Endothelial cell of umbilical vein (primary cell): ENCODE measurements at places on chromosomes 12 and 14.

DNA sequence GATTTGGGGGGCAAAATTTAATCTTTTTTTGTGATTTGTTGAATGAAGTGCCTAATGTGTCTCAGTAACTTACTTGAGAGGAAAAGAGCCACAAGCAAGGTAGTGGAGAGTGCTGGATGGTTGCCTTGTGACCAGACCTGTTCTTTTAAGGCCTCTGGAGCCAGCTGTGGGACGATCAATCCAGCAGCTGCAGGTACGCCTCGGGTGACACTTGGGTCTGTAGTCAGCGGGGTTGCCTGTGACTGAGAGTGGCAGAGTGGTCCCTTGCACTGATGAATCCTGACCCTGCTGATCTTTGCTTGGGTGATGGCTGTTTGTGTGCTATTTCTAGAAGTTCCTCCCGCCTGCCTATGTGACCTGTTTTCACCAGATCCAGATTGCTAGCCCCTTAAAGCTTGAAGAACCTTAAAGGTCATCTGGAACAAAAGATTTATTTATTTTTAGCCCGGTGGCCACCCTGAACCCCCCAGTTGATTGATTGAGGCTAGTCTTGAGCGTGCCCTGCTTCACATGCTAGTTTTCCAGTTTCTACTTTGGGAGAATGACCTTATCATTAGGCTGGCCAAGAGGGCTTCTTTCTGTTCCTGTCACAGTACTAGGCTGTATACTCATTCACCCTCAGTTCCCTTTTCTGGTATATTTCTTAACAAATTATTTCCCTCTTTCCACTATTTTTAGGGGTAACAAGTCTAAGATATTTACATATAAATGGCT, 23.2 kb downstream of the PRKCH start:
- no peak for DNase-seq

DNA sequence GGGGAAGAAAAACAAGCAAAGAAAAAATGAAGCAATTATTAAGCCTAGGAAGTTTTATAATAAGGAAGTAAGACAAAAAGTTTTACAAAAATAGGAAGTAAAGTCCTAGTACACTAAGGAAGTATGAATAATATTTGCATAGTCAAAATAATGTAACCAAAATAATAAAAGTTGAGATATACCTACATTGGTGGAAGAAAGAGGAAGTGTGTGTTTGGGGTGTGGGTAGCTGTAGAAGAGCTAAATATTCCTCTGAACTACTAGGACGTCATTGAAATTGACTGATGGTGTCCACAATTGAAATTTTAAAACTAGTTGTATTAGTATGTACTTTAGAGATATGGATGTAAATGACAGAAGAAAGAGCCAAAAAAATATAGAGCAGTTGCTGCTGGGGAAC, 228.4 kb upstream of the OTX2 start:
- DNase-seq, result no peak

GRCh38 chr12:108635201-108635996, 1.7 kb upstream of the SELPLG start:
- DNase-seq, result no peak

GRCh38 chr14:29652571-29652970, 275.1 kb downstream of the PRKD1 start:
- DNase-seq, result no peak

DNA sequence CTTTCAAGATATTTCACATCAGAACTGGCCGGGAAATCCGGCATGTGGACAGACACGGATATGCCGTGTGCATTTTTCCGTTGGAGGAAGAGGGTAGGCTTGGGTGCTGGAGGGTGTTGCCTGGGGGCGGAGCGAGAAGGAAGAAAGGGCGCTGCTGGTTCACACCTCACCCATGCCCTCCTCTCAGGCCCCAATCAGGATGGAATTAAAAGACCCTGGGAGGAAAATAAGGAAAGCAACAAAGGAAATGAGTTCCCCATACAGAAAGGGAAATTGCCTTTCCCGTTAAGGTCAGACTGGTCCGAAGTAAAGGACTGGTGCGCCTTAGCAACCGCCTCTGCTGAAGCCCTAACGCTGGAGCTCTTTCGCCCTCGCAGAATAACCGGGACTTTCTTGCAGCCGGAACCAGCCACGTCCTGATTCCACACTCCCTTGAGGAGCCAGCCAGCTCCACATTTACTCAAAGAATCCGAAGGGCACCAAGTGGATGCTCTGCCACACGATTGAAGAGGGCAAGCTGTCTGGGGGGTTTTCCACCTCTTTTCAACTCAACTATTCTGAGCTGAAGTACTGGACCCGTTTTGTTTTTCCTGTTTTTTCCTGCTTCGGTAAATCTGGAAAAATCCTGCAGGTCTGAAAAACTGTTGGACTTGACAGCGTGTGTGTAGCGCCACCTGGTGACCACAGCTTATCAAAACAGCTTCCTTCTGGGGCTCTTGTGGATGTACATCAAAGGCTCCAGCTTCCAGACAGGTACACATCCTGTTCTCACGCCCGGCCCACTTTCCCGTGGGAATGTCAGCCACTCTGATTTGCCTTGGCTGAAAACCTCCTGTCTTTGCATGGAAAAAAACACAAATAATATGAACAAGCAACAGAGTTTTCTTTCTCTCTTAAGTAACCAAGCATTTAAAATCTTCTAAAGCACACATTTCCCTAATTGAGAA, 37.6 kb upstream of the BCL2L14 start:
- DNase-seq, result peak; percentile 91

DNA sequence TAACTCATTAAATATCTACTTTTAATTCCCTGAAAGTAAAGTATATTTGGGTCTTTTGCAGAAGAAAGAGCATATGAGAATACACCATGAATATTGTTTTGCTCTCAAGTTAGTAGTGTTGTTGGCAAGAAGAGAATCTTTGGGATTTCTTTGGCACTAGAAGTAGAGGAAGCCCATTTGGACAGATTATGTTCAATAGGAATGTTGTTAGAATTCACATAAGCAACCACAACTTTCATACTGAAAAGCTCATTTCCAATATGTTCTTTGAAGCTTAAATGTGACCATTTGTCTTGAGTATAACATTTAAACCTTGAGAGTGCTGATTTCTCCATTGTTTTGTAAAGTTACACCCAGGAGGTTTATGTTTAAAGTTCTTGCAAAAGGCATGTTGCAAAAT, 37.6 kb downstream of the PLEKHG7 start:
- DNase-seq, result no peak

DNA sequence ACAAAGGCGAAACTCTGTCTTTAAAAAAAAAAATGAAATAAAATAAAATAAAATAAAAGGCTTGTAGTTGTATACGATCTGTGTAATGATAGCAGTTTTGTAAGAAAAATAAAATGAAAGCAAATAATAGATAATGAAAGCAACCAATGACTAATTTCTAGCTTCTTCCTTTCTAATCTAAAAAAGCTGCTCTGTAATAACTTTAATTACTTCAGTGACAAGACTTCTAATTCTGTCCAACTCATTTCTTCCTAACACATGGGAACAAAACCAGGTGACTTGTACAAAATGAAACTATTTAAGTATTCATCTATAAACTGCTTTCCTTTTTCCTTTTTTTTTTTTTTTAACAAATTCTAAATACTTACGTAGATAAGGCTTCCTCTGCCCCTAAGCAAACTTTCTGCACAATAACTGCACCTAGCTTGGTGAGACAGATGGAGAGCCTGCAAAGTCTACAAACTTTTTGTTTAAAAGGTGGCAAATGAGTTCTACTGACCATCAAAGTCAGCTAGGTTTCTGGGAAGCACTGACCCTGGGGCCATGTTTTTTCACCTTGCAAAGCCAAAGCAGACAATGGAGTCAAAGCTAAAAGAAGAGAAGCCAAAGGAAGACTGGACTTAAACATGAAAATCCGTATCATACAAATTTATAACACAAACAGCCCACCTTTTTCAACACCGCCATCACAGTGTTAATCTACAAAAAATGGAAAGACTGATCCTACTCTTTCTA, 28.2 kb downstream of the DENND5B start:
- no peak for DNase-seq

DNA sequence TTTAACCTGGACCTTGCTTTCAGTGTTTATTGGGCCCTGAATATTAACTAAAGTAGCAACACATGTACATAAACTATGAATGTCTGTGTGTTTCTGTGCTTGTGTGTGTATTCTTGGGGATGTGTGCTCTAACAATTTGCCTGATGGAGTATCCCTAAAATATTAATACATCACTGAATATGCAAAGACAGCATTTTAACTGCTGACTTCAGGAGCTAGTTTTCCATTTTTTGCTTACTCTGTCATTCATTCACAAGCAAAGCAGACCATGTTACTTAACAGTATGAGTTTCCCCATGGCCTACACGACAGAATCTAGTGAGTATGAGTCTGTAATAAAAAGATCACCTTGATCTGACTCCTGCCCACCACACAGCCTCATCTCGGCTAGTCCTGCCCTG, 402.8 kb downstream of the BCAT1 start:
- DNase-seq, result no peak

DNA sequence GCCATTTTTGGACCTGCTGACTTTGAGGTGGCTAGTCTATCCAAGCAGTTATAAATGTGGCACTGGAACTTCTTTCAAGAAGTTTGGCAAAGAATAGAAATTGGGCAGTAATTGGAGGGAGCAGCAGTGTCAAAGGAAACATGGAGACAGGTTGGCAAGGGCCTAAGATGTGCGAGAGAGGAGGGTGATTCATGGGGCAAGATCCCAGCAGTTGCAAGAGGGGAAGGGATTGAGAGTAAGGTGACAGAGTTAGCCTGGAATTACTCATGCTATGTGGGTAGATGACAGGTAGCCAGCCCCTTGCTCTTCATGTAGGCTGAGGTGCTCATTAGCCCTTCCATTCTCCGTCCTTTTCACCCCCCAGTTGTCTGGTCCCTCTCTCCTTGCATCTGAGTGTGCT, 42.2 kb downstream of the FBXL14 start:
- DNase-seq, result no peak

- DNase-seq, result peak; percentile 83
These were observed 258.1 kb downstream of the DPY19L2 start for GRCh38 chr12:63410197-63410596.

DNA sequence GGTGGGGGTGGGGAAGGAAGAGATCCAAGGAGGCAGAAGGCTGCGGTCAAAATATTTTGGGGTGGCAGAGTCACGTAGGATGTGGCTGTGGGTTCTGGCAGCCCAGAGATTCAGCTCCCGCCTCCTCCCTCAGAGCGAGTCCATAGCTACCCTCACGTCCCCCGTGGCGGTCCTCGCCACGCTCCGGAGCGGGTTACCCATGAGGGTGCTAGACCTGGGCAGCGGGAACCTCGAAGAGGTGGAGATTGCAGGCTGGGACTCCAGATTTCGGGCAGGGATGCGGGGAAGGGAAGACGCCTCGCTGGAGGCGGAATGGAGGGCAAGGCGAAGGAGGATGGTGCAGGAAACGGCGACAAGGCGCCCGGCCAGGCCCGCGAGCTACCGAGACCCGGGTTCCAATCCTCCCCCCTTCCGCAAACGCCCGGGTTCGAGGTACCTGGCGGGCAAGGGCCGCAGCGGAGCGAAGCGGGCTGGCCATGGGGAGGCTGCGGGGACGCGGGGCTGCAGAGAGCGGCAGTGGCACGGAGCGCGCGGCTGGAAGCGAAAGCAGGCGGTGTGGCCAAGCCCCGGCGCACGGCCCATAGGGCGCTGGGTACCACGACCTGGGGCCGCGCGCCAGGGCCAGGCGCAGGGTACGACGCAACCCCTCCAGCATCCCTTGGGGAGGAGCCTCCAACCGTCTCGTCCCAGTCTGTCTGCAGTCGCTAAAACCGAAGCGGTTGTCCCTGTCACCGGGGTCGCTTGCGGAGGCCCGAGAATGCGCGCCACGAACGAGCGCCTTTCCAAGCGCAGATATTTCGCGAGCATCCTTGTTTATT, 46.2 kb downstream of the BCAT1 start:
- no peak for DNase-seq

DNA sequence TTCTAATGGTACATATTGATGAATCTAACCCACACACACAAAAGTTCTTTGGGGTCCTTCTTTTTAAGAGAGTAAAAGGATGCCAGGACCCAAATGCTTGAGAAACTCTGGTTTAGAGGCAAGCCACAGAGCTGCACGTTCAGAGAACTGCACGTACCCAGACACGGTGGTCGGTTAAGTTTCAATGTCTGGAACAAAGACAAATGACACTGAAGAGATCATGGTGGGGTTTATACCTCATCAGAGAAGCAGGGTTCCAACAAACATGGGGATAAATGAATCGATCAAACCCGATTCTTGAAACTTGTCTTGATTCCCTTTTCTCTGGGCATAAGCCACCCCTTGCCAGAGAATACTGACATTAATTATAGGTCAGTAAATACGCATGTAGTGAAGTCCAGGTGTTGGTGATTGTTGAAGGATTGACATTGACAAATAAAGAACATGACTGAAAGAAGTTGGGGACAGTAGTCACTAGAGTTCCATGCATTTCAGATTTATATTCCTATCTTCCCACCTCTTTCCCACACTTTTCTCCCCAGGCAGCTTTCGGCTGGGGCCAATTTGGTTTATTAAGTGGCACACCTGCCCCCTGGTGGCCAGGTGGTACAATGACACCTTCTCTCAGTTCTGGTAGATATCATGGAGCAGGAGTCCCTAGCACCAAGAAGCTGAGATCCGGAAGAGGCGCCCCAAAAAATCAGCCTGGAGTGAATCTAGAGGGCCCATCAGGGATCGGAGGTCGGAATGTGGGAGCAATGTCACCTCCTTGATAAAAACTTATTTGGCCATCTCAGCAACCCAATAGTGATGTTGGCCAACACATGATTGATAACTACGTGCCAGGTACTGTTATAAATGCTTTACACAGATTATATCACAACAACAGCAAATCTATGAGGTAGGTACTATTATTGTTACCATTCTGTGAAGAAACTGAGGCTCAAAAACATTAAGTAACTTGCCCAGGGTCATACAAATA, 17.8 kb upstream of the HDAC7 start:
- DNase-seq, result peak; percentile 70

DNA sequence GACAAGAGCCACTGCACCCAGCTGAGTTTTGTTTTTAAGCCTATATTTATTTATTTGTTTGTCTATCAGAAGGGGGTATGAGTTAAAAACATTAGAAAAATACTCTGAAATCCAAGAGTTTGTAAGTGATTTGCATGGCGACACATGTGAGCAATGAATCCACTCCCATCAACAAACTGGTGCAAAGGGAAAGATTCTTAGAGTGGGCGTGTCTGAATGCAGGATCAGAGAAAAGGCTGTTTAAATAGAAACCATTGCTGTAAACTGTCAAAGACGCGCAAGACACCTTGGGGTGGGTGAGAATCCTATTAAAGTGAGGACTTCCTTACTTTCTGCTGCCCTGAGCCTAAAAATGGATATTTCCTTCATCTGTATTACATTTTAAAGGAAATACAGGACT, 51.9 kb downstream of the ZFYVE26 start:
- no peak for DNase-seq

DNA sequence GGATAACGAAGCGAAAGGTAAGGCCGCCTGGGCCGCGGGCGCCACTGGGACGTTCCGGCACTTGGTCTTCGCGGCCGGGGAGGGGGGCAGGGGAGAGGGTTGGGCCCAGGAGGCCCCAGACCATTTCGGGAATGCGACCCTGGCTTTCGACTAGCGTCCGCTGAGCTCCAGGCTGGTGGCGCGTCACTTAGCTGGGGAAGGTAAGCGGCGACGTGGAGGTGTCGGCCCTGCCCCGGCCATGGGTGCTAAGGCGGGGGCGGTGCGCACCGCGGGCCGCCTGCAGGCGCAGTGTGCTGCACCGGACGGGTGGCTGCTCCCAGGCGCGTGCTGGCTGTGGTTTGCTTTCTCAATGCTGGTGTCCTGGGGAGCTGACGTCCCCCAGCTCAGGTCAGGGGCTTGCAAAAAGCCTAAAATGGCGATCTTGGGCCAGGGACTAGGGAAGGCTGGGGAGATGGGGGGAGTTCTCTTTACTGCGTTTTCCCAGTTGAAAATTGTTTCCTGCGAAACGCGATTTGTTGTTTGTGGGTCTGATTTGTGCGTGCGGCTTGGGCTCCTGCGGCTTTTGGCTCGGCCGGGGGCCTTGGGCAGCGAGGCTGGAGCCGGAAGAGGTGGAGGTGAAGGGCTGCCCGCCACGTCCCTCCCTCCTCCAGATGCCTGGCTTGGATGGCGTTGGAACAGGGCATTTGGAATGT, 1.2 kb downstream of the HOXC10 start:
- DNase-seq, result no peak
